ENCODE measurements at places on chromosomes 12 and 14.

GRCh38 chr14:33837943-33838683 is 112.8 kb downstream of the EGLN3 start:
- no peak for DNase-seq

DNA sequence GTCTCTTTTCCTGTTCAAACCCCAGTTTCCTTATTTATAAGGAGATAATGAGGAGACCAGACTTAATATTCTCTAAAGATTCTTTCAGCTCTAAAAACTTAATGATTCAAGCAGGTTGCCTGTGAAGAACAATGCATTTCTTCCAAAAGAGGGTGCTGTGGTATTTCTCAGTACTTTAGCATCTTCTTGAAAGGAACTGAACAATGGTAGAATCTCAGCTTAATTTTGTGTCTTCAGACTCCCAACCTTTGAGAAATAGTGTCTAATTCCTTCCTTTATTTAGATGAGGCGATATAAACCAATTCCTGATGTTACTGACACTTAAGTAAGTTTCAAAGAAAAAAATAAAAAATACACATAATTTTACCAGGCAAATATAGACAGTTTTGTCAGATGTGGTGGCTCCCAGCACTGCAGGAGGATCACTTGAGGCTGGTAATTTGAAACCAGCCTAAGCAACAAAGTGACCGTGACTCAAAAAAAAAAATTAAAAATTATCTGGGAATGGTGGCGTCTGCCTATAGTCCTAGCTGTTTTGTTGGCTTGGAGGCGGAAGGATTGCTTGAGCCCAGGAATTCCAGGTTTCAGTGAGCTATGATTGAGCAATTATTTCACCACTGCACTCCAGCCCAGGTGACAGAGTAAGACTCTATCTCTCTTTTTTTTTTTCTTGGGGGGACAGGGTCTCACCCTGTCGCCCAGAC is 76.9 kb upstream of the PSMA6 start:
- no peak for DNase-seq

- DNase-seq, result peak; percentile 43
These were observed 9.0 kb downstream of the PITPNM2 start for GRCh38 chr12:123141615-123142517.

DNA sequence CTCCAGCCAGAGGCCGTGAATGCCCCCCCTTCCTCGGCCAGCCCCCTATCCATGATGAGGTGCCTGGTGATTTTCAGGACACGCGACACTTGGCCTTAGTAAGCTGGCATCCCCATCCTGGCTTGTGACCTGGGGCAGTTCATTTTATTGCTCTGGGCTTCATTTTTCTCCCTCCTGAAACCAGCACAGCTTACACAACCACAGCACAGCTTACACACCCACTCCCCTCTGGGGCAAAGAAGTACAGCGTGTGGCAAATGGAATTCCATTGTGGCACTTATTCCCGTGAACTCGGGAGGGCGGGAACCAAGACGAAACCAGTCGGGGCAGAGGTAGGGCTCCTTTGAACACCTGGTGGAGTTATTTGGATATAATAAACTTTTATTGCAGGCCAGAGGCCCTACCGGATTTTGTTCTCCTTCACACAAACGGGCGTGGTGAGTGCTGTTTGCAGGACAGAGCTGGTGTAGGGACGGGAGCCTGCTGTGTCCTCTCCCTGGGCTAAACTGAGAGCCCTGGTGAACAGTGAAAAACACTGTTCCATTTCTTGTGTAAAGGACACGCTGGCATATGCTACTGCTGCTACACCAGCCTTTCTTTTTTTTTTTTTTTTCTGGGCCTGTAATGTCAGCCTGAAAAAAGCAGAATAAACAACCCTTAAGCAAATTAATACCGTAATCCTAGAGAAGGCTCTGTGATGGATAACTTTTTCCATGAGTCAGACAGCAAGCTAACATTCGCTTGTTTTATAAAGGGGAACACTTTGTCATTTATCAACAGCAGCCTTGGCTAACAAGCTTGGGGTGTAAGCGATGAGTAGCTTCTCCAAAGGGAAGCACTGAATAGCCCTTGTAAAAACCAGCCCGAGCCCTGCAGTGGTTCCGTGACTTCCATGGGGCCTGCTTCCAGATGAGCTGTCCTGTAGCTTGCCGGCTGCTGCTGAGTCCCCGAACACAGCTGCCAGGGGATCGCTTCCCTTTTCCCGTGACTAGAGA is 29.3 kb downstream of the CD9 start:
- DNase-seq, result peak; percentile 54

DNA sequence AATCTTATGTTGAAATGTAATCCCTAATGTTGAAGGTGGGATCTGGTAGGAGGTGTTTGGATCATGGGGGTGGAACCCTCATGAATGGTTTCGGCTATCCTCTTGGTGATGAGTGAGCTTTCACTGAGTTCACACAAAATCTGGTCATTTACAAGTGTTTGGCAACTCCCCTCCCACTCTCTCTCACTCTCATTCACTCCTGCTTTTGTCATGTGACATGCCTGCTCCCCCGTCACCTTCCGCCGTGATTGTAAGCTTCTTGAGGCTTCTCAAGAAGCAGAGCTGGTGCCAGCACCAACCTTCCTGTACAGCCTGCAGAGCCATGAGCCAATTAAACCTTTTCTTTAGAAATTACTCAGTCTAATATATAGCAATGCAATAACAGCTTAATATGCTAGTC is 245.4 kb downstream of the BMP4 start:
- DNase-seq, result no peak

GRCh38 chr14:34218881-34219280 is 243.2 kb downstream of the SPTSSA start:
- no peak for DNase-seq

GRCh38 chr12:49627752-49628360 is 4.5 kb downstream of the PRPF40B start:
- DNase-seq, result no peak

- DNase-seq, result no peak
These were observed 113.5 kb downstream of the TMTC2 start for GRCh38 chr12:82800185-82800584.

DNA sequence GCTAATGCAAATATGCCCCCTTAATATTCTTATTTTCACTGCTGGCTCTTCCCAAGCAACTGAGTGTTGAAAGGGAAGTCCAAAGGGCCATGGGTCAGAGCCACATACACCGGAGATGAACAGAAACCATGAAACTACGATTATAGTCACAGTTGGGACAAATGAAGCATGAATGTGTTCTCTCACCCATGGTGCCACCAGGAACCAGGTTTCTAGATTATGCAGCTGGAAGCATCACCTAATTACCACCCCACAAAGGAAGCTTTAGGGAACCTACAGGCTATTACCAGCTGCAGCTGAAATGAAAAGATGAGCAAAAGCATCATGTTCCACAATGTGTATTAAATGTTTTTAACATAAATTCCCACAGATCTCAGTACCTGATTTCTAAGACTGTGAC is 15.4 kb downstream of the TMTC1 start:
- no peak for DNase-seq

GRCh38 chr12:129825316-129825715 is 78.5 kb downstream of the TMEM132D start:
- DNase-seq, result no peak

DNA sequence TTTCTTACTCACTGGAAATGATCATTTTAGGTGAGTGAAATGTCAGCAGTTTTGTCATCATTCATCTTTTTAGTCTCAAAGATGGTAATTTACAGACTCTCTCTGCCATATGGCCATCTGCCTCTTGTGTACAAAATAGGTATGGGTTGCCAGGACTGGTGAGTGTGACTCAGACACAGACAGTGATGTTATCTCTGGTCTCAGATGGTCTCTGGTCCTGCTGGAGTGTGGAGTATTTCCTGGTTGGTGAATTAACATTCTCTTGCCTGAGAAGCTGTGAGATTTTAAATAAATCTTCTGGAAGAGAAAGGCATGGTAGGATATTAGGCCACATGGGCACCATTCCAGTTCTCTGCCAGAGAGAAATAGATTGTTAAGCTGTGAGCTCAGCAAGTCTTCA is 207.0 kb downstream of the ATP23 start:
- peak; percentile 17 for DNase-seq

- DNase-seq, result no peak
These were observed 27.6 kb downstream of the TUBA1A start for GRCh38 chr12:49161092-49161795.

GRCh38 chr12:96711364-96711763 is 195.7 kb upstream of the NEDD1 start:
- DNase-seq, result no peak

DNA sequence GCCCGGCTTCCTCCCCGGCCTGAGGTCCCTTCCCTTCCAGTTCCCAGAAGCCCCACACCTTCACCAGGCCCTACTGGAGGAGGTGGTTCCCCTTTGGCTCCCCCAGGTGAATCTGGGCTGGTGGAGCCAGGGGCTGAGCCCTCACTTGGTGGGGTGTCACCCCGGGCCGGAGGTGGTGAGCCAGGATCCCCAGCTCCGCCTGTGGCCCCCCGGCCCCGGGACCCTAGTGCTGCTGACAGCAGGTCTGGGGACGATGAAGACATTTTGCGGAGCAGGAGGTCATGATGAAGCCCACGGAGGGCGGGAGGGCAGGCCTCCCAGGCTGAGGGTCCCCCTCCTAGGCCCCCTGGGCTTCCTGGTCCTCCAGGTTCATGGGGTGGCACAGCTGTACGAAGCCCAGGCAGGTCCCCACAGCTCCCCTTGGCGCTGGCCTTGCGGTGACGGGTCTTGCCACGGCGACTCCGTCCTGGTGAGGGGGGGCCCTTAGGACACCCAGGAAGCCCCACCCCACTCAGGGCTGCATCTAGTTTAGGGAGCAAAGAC is 16.6 kb downstream of the MAP3K12 start:
- no peak for DNase-seq

DNA sequence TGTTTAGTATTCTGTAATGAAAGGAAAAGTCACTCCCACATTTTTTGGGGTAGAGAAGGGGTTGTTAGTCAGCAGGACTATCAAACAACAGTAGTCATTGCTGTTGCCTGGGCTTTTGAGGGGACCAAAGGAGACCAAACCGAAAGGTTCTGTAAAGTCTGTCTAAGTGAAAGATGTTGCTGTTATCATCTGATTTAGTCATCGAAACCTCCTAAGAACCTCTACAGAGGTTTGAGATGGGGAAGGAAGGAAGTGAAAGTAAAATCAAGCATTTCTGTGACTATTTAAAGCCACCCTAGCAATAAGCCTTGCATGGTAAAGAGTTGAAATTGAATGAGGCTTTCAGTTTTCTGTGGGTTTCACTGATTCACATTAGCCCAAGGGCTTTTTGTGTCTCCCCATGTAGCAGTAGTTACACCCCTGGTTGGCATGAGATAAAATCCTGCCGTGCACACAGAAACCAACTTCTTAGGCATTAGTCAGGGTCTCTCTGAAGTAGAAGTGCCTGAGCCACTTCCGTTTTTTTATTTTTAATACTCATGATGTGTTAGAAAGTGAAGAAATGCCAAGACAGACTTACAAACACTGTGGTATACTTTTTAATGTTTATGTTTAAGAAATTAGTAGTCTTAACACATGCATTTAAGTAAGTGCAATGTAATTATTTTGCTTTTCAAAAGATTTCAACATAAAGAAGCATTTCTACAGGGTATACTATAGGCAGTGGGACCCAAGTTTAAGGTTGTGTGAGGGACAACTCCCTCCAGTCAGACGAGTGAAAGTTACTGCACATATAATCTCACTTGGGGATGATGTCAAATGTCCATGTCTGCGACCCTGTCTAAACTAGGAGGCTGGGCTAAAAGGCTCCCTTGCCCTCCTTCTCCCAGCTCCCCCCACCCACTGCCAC is 50.4 kb downstream of the DYRK2 start:
- DNase-seq, result no peak

- no peak for DNase-seq
These were observed 234.1 kb downstream of the BCL11B start for GRCh38 chr14:99037777-99038430.

GRCh38 chr14:43243168-43243567 is 1263.9 kb downstream of the FSCB start:
- DNase-seq, result no peak

DNA sequence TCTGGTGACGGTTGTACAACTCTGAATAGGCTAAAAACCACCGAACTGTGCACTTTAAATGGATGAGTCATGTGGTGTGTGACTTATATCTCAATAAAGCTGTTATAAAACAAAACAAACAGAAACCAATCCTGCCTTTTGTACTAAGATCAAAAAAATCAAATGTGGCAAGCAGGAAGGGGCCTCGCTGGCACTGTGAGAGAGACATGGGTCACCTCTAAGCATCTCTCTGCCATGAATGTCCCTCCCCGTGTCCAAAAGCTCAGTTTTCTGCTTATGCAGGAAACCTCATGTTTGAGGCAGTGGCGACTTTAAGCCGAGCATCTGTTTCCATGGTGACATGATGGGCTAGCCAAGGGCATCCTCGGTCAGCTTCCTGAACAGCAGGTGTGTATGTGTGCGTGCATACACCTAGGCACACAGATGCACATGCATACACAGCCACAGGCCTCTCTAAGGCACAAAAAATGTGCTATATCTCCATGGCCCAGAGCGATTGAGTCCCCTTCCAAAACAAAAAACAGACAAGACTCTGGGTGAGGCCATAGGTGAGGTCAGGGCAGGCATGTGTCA is 44.4 kb downstream of the ARL6IP4 start:
- DNase-seq, result no peak

DNA sequence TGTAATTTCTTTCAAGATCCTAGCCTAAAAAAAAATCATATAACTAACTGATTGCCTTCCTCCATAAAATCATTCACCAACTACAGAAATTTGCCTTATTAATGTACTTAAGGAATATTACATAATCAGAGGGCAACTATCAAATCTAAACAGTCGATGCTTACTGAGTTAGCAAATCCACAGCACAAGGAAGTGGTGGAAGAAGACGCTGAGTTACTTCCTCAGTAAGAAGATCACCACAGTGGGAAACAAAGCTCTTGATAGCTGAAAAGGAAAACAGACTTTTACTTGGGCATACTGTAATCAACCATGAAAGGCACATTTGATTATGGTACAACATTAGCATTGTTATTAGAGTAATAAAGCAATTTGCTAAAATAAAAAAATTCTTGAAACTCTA is 48.7 kb downstream of the HEATR5A start:
- no peak for DNase-seq

DNA sequence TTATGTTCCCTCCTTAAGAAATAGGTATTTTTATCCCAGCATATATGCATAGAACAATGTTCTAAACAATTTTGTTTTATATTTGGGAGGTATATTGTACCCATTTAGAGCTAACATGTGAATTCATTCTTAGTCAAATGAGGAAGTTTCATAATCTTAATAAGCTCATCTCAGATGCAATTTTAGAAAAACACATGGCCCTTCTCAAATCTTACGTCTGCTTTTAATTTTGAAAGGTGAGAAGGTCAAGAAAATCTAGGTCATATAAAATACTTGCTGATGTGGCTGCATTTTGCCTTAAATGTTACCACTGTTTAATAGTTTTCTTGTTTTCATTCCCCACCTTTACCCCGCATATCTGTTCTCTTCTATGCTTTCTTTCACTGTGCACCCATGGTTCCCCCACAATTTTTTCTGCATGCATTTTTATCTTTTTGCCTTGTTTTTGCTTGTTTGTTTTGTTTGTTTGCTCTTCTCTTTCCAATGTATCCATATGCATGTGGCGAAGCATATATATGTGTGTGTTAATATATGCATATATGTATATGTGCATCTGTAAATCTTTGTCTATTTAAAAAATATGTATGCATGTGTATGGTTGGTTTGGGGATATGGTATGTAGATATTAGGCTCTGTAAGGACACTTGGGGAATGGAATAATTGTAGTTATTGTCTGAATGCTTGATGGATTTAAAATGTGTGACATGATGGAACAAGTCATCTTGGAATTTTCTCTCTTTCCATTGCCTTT is 317.1 kb downstream of the BCAT1 start:
- DNase-seq, result no peak
